ENCODE measurements at places on chromosomes 16 and 17.

DNA sequence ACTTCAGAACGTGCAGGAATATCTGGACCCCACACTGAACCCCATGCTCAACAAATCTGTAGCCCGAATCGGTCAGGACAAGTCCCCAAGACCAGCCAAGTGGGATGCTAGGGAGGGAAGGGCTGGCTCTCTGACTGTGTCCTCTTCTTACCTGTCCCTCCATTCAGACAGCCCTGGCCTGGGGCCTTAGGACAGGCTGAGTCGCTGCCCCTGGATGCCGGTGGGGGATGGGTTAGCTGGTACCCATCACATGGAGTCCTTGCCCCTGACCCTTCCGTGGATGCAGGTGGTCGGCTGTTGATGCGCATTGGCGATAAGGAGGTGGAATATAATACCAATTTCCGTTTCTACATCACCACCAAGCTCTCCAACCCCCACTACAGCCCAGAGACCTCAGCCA, 16.0 kb upstream of the KDM6B start:
- DNase-seq = no peak

GRCh38 chr17:78923660-78924453, 1.3 kb downstream of the TIMP2 start:
- peak; percentile 34 for DNase-seq

GRCh38 chr17:42653179-42654124, 5.6 kb upstream of the TUBG2 start:
- no peak for DNase-seq

DNA sequence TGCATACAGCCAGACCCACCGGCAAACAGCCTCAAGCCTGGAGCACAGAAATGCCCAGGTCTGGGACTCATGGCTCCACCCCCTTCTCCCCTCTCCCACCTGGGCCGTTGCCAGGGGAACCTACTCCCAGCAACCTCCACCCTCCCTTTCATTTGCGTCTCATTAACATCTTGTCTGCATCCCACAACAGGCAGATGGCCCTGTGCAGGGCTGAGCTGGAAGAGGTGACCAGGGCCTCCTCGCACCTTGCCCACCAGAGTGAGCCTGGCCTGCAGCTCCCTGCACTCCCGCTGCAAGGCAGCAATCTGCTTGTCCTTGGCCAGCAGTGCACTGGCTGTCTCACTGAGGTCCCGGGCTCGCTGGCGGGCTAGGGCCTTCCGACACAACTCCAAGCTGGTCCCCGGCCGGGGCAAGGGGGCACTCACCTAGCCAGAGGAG, 3.3 kb downstream of the TSPOAP1 start:
- DNase-seq = no peak

GRCh38 chr16:30667361-30667905, 9.2 kb downstream of the FBRS start:
- no peak for DNase-seq

DNA sequence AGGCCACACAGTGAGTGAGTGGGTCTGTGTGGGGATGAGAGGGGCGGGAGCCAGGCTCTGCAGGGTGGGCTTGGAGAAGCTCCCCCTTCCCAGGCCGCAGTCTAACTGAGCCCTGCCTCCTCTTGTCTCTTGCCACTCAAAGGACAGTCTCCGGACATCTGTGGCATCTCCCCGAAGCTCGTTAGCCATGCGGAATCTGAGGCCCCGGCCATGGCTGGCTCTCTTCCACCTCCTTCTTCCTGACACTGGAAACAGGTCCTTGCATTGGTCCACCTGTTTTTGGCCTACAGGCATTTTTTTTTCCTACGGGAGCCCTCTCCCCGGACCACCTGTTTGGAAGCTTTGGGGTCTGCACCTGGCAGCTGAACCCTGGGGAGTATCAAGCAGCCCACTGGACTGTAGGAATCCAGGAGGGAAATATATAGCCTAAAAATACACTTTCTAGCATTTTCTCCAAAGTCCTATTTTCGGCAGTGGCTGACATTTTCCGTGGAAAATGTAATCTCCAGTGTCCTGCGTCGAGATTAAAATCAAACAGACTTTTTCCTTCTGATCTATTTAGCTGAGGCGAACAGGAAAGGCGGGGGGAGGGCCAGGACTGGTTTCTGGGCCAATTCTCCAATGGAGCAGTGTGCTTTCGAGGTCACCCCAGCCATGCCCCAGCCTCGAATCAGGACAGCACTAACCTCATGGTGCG, 9.1 kb downstream of the ATP2A3 start:
- no peak for DNase-seq

DNA sequence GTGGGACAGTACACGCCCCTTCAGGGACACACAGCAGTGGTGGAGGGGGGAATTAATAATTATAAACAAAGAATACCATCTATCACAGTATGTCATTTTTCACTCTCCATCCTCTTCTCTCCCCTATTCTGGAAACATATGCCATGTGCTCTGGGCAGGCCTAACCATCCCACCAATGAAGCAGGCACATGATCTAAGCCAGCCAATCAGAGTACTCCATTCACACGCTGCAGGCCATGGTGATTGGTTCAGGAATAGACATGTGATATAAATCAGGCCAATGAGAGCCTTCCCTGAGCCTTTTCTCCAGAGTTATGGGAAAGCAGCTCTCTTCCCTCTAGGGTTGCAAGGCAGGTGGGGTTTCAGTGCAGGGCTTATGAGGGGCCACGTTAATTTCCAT, 36.5 kb downstream of the GSG1L start:
- no peak for DNase-seq

DNA sequence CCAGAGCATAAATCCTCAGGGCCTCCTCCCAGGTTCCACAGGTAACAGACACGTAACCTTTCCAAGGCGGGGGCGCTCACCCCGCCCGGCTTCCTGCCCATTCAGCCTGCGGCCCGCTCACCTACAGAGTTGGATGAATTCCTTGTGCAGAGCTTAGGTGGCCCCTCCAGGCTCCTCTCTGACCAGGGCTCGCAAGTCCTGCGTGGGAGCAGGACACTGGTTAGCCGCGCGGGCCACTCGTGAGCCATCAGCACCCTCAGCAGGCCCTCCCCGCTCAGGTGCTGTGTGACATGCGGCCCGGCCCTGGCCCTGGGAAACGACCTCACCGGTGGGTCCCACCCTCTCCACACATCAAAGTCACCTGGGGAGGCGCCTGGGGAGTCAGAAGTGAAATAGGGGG, 528 bp downstream of the TERB1 start:
- DNase-seq = no peak

GRCh38 chr17:50466371-50467113, 2.1 kb downstream of the CHAD start:
- no peak for DNase-seq

- no peak for DNase-seq
Measured at GRCh38 chr16:47113130-47113529, 30.6 kb downstream of the NETO2 start.

GRCh38 chr17:16917671-16918394, 54.1 kb downstream of the TNFRSF13B start:
- DNase-seq = no peak

DNA sequence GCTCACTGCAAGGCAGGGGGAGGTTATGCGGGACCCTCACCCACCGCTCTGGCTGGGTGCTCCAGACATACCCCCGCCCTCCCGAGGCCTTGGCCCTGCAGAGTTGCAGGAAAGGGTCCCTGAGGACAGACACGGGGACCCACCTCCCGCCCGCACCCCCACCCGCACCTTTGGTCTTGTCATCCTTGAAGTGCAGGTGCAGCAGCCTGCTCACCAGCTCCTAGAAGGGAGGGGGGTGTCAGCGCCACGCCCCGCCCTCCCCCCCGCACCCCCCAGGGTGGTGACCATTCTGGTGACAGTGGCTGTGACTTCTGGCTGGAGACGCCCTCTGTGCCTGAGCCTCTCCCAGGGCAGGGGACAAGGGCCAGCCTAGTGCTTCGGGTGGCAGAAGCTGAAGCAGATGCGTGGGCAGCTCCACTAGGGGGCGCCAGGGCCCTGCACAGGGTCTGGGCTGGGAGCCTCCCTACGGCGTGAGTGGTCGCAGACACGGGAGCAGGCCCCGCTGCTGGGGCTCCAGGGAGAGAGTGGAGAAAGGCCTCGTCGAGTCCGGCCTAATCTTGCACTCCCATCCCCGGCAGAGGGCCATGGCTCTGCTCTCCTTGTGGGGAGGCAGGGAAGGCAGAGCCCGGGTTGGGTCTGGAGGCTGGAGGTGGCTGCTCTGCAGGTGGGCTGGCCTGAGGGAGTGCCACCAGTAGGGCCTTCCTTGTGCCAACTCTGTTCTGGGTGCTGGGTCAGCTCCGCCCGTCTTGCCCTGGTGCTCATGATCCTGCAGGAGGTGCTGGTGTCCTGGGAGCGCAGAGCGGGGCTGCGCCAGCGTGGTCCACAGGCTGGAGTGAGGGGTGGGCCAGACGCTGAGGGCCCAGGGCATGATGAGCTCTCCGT, 2.7 kb downstream of the CENPX start:
- DNase-seq = peak; percentile 55

DNA sequence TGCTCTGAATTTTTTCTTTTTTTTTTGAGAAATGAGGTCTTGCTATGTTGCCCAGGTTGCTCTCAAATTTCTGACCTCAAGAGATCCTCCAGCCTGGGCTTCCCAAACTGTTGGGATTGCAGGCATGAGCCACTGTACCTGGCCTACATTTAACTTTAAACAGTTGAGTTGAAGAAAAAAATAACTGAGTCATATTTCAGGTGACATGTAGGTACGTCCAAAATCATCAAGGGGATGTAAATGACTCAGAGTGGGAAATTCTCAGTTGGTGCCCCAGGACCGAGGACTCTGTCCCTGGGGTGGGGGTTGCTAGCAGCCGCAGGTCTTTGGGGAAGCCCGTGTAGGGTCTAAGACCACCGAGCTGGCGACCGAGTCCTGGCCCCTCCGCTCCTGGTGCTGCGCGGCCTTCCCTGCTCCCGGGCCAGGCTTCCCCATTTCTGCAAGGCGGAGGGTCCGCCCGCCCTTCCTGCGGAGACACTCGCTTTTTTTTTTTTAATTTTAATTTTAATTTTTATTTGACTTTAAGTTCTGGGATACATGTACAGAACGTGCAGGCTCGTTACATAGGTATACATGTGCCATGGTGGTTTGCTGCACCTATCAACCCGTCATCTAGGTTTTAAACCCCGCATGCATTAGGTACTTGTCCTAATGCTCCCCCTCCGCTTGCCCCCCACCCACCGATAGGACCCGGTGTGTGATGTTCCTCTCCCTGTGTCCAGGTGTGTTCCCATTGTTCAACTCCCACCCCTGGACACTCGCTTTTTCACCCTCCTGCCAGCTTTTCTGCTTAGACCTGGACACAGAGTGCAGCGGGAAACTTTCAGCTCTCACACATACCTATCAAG, 12.7 kb upstream of the N4BP1 start:
- no peak for DNase-seq

- DNase-seq = no peak
Measured at GRCh38 chr17:35998756-35999155, 2.6 kb downstream of the CCL15 start.

DNA sequence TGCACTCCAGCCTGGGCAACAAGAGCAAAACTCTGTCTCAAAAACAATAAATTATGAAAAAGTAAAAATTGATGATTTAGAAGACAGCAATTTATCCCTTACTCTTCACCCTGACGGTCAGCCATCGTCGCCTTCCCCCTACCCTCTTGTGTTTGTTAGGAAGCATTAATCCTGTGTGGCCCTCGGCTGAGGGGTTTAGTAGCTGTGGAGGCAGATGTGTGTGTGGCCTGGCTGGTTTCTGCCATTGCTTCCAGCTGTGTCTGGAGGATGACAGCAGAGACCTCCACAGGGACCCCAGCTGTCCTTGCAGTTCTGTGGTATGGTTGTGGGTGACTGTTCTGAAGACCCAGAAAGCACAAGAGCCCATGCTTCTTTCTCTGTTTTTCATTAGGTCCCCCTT, 25.9 kb downstream of the DBNDD1 start:
- no peak for DNase-seq

DNA sequence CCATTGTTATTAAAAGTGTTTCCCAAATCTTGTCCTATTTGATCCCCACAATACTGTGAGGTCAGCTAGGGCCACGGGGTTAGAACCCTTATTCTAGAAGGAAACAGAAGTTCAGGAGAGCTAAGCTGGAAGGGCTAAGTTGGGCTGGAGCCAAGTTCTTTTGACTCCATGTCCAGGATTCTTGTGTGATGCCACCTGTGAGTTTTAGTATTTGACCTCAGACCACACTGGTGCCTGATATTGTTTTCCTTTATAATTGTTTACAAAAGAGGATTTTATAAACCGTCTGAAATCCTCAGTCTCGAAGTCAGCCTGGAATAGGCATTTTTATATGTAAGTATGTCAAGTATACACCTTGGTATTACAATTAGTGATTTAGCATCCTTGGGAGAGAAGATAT, 332.7 kb downstream of the CBLN1 start:
- no peak for DNase-seq

DNA sequence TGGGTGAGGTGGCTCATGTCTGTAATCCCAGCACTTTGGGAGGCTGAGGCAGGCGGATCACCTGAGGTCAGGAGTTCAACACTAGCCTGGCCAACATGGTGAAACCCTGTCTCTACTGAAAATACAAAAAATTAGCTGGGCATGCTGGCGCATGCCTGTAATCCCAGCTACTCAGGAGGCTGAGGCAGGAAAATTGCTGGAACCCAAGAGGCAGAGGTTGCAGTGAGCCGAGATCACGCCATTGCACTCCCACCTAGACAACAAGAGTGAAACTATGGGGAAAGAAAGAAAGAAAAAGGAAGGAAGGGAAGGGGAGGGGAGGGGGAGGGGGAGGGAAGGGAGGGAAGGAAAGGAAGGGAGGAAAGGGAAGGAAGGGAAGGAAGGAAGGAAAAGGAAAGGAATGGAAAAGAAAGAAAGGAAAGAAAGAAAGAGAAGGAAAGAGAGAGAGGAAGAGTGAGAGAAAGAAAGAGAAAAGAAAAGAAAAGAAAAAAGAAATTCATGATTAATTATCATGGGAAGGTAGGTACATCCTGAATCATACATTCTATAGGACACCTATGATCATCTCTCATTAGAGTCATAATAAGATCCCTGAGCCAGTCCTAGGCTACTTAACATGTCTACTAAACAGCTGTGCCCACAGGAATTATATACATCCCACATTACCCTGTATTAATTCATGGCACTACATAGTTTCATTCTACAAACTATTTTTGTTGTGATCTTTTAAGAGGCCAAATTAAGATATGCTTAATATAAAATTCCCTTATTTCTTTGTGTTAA, 40.9 kb downstream of the CREBBP start:
- no peak for DNase-seq

- no peak for DNase-seq
Measured at GRCh38 chr17:37662353-37662752, 19.1 kb upstream of the DDX52 start.

DNA sequence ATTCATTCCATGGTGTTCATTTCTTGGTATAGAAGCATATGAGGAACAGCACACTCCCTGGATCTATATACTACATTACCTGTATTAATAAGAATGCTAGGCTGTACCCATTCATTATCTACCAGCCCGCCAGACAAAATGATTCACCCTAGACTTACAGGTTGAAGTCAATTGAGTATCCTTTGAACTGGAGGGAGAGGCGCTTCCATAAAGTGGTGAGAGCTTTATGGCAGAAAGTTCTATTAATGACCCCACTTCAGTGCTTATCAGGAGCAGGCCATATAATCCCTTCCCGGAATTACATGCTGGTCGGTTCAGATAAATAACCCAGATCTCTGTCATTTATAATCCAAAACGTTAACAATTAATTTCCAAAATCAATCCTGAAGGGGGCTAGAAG, 44.5 kb upstream of the TOX3 start:
- no peak for DNase-seq

All from stimulated activated CD8-positive, alpha-beta memory T cell treated with anti-CD3 and anti-CD28 coated beads, Interleukin-15, amount 100 ng/mL, for 48 hours (primary cell).